ENCODE measurements at places on chromosomes 12 and 14.

GRCh38 chr14:76599559-76600287, 161.5 kb upstream of the VASH1 start:
- DNase-seq = no peak

DNA sequence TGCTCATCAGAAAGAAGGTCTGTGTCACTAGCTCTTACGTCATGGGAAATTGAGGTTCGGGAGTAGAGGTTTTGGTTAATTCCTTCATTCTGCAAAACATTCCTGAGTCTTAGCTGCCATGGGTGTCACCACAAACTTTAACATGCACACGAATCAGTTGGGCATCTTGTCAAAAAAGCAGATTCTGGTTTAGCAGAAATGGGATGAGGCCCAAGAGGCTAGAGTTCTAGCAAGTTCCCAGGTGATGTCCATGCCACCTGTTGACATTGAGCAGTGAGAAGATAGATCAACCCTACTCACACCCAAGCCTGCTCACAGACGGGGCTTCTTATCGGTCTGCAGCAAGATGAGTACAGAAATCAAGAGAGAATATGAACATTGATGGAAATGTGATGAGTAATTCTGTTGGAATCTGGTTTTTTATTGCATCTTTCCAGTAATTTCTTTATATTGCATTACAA, 11.7 kb upstream of the RIN3 start:
- peak; percentile 76 for DNase-seq

DNA sequence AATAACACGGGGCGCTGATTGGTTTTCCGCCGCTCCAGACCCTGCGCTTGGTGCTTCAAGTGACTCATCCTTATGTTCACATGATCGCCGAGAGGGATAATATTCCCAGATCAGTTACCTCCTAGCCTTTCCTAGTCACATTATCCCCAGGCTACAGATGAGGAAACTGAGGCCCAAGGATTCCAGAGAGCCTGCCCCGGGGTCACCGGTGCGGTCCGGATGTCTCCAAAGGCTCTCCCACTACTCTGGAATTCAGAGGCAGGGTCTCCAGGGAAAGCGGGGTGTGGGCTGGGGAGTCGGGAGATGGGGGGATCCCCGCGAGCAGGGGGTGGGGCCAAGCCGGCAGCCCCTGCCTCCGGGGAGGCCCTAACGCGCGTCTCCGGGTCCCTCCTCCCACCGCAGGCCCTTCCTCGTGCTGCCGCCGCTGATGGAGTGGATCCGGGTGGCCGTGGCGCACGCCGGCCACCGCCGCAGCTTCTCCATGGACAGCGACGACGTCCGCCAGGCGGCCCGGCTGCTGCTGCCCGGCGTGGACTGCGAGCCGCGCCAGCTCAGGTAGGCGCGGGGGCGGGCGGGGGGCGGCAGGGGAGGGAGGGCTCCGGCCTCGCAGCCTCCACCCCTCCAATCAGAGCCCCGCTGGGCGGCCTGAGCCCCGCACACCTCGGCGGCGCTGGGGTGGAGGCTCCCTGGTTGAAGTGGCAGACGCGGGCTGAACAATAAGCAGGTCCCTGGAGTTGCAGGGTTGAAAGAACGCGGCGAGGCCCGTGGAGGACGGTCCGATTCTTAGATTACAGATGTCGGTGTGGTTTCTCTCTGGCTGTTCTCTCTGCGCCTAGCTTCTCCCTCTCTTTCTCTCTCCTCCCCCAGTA, 104.6 kb upstream of the PWP1 start:
- DNase-seq = peak; percentile 22

DNA sequence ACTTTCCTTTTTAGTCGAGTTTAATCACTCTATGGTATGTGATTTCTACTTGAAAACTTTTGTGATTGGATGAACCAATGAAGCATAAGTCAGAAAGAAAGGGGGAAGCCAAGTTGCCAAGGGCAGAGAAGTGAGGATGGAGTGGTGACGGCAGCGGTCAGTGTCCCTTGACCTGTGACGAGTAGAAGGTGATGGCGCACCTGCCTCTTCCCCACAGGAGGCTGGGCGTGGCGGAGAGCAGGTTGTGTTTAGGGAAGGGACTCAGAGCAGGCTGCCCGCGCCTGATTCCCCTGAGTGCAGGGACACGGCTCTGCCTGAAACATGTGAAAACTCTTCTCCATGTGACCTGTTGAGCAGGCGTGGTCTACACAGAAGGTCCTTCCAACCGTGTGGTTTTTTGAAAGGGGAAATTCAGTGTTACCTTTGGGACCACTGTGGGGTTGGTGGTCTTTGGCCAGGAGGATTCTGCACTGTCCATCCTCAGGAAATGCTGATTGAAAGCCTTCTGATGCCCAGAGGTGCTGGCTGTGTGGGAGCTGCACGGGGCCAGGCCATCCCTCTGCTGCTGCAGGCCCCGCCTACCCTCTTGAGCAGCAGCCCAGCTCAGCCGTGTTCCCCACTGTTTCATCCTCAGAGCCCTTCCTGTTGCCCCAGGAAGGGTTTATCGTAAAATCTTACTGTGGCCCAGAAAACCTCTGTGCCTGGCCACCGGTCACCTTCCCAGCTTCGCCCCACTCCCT, 23.5 kb upstream of the AMN start:
- DNase-seq = no peak

DNA sequence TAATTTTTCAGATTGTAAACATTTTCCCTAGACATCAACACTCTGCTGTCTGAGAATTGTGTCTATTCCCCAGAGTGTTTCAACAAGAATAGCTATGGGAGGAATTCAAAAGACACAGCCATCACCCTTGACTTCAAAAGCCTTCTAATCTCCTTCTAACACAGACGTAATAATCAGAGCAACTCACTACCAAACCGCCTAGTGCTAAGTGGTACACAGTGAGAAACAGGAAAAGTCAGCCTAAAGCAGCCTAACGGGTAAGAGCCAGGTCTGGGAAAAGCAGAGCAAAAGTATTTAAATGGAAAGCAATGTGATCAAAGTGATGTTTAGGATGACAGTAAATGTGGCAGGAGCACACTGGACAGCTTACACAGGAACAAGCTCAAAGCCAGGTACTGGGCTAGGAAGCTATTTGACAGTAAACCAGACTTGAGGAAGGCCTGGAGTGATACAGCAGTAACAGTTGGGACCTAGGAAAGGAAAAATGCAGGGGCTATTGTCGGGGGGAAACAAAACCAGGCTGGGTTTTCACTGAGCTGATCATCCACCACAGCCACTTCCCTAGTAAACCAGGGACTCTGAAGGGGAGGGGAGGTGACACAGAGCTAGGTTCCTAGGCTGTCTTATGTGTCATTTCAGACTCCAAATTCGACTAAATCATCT, 29.4 kb downstream of the CORO1C start:
- no peak for DNase-seq

GRCh38 chr14:66380143-66380542, 106.0 kb upstream of the CCDC196 start:
- no peak for DNase-seq

GRCh38 chr12:132559652-132560363, 50.6 kb downstream of the LRCOL1 start:
- peak; percentile 87 for DNase-seq

DNA sequence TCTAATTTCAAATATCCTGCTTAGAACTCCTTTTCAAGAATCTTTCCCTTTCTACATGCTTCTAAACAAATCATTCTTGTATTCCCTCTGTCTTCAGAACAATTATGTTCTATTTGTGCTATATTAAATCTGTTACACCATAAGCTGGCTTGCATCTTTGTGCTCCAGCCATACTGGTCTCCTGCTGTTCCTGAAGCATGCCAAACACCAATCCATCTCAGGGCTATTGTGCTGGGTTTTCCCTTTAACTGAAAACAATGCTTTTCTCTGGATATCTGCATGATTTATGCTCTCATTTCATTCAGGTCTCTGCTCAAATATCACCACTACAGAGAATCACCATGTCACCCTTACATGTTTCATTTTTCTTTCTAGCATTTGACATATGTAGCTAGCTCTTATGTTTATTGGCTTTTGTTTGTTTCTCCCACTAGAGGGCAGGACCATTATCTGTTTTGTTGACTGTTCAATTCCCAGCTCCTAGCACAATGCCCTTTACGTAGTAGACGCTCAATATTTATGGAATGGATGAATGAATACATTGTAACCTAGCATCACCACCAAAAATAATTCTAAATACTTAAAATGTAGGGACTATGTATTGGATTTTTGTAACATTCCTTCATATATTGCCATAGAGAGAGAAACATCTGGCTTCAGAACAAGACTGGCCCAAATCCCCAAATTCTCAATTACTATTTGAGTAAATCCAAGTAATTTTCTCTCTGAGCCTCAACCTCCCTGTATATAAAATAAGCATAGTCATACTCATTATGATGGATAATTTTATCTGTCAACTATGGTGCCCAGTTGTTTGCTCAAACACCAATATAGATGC, 302.0 kb upstream of the SYT1 start:
- no peak for DNase-seq

- DNase-seq = no peak
These were observed 93.6 kb downstream of the ARF6 start for GRCh38 chr14:49986343-49987014.

DNA sequence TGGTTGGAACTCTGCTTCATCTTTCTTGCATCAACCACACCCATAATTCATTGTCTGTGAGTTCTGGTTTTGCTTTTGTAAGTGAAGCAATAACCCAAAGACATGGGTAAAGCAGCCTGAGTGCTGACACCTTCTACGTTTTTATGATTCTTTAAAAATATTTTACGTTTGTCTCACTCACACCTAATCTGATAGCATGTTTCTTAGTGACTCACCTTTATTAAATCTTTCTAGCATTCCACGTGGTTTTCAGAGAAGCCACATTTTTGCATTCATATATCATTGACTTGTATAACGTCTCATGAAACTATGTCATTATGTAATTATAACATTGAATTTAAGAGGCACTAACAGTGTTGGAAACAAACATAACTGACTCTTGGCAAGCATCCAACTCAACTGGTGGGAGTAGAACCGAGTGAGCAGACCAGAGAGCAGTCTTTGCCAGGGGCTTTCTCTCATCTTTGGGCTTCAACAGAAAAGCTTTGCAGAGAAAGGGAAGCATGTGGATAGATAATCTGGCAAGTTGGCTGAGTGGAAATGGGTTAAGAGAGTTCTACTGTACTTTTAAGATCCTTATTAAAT, 118.8 kb downstream of the TPH2 start:
- DNase-seq = no peak

- DNase-seq = peak; percentile 80
These were observed 11.6 kb downstream of the FGD6 start for GRCh38 chr12:95205685-95206084.

DNA sequence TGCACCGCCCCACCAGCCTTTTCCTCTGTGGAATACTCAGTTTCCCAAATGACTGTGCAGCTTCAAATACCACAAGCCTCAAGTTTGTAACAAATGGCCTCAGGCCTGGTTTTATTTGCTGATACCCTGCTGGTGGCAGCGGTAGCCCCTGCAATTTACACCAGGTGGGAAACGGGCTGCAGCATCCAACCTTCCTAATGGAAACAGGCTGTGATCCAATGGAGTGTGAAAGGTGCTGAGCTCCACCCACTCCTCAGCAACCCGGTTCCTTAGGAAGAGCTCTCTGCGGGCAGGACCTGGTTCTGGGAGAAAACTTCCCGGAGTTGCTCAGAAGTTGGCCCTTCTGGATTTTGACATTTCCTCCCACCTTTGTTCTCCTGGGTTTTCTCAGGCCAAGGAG, 41.7 kb upstream of the LTA4H start:
- DNase-seq = no peak

- DNase-seq = peak; percentile 55
These were observed 501 bp downstream of the RIMKLB start for GRCh38 chr12:8698132-8698851.

GRCh38 chr12:29051221-29051620, 97.9 kb upstream of the FAR2 start:
- no peak for DNase-seq

DNA sequence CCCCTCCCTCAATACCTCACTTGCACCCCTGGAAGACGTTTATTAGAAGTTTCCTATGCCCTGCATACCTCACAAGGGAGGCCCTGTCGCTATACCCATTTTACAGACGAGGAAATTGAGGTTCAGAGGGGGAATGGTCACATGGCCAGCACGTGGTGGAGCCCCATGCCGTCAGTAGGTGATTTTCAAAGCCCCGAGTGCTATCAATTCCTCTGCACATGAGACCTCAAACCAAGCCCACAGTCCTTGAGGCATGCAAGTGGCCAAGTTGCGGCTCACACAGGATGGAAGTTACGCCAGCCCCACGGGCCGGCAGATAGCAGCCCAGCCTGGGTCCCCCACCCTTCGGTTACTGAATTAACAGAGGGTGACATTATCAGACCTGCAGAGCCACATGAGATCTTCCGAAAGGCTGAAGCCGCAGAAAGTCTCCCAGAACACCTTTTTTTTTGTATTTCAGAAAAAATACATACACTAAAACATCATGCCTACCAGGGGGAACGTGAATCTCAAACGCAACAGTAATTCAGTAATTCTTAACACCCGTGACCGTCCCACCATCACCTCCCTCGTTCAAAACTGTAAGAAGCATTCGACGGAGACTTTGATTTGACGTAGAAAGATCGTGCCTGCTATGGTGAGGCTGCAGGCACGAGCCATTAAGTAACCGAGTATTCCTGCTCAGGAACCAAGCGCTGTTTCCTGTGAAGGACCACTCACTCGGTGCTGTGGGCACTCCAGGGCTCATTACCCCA, 129.0 kb downstream of the RFLNA start:
- DNase-seq = no peak

DNA sequence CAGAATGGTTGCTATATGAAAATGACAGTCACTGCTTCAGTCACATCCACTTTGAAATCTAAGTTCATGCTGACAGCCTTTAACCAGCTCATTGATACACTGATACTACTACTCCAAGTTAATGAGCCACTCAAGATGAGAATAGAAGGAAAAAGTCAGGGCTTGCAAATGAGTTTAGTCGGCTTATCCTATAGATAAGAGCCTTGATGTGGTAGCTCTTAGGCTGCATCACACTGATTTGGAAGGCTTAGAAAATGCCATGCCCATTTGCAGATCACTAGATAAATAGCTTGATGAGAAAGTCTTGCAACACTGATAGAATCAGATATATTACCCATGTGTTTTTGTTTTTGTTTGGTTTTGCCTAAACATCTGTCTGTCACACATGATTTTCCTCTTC, 251.4 kb upstream of the ATXN7L3B start:
- no peak for DNase-seq

- DNase-seq = no peak
These were observed 1.5 kb downstream of the FGD4 start for GRCh38 chr12:32400866-32401265.

DNA sequence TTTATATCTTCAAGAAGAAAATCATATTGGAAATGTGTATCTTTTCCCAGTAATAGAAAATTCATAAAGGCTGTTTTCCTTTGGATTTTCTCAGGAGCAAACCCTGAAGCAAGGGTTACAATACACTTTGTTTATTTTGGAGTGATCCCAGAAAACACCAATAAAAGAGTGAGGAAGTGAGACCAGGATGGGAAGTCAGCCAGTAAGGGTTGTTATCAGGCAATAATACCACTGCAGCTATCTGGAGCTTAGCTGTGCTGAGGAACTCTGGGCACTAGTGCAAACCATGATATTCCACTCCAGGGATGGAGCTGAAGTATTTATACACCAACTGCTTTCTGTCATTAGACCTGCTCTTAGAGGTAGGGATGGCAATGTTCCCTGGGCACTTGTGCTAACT, 1002.3 kb downstream of the FLRT2 start:
- no peak for DNase-seq

GRCh38 chr14:43855556-43855955, 651.5 kb downstream of the FSCB start:
- no peak for DNase-seq

GRCh38 chr12:98456576-98457573, 58.5 kb upstream of the TMPO start:
- peak; percentile 61 for DNase-seq

GRCh38 chr12:70555081-70555480, 82.1 kb downstream of the PTPRB start:
- DNase-seq = no peak

Measured in AG08395 (cell line).